ENCODE measurements at places on chromosomes 11 and 22.

GRCh38 chr11:11860103-11860979, 18.6 kb downstream of the USP47 start:
- DNase-seq: no peak

GRCh38 chr22:48161298-48161697, 1398.8 kb downstream of the TBC1D22A start:
- DNase-seq: no peak

- DNase-seq: no peak
These were observed 89.0 kb downstream of the RRAS2 start for GRCh38 chr11:14269692-14270573.

- no peak for DNase-seq
These were observed 7.9 kb upstream of the SPON1 start for GRCh38 chr11:13954591-13954990.

- DNase-seq: peak; percentile 95
These were observed 13.1 kb downstream of the EEF1G start for GRCh38 chr11:62560566-62561103.

GRCh38 chr22:26956371-26956770, 299.0 kb downstream of the MIAT start:
- no peak for DNase-seq

DNA sequence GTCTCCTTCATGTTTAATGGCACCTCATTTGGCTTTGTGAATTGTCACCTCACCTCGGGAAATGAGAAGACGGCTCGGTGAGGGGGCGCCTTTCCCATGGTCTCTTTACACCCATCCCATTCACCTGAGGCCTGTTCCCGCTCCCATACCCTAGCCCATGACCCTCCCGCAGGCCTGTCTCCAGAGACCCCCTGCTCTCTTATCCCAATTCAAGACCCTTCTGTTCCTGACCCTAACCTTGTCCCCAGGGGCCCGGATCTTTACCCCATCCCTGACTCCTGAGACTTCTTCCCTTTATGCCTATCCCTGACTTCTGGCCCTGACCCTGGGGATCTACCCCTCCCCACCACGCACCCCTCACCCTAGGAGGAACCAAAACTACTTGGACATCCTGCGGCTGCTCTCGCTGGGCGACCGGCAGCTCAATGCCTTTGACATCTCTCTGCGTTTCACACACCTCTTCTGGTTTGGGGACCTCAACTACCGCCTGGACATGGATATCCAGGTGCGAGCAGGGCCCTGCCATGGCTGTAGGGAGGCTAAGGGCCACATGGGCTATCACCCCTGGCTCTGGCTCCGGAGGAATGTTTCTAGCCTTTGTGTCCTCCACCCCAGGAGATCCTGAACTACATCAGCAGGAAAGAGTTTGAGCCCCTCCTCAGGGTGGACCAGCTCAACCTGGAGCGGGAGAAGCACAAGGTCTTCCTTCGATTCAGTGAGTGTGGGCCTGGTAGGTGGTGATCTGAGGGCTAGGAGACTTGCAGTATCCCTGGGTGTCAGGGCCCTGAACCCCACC, 7.9 kb downstream of the INPPL1 start:
- DNase-seq: no peak

All from ACHN (cell line).